ENCODE measurements at places on chromosomes 1 and 21.

GRCh38 chr1:226029568-226030225 lies 30.6 kb upstream of the SDE2 start:
- no peak for DNase-seq

DNA sequence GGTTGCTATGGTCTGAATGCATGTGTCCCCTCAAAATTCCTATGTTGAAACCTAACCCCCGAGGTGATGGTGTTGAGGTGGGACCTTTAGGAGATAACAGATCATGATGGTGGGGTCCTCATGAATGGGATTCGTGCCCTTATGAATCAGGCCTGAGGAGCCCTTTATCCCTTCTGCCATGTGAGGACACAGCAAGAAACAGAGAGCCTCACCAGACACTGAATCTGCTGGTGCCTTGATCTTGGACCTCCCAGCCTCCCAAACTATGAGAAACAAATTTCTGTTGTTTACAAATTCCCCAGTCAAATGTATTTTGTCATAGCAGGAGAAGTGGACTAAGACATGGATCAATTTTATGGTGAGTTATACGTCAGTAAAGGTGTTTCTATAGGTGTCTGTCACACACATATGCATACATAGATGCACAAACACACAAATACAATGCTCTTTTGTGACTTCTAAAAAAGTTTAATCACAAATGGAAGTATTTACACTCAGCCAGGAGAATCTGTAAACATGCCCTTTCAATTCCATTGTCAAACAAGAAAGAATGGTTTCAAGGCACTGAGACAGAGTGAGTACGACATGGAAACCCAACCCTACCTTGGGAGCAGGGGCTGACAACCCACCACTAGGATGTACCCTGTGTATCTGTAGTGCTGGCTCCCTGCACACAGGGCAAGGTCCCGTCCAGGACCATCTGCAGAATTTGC lies 5.5 kb upstream of the ETS2 start:
- no peak for DNase-seq

DNA sequence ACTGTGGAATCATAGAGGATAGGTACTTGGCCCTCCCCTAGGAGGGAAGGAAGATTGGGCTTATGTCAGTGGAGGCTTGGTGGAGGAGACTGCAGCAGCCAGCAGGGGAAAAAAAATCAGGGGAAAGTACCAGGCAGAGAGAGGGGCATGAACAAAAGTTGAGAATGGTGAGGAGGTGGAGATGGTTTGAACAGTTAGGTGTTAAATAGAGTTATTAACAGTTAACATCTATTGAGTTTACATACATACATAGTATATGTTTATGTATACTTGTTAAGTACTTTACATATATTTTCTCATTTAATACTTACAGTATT lies 136.5 kb upstream of the HNRNPU start:
- DNase-seq: no peak

DNA sequence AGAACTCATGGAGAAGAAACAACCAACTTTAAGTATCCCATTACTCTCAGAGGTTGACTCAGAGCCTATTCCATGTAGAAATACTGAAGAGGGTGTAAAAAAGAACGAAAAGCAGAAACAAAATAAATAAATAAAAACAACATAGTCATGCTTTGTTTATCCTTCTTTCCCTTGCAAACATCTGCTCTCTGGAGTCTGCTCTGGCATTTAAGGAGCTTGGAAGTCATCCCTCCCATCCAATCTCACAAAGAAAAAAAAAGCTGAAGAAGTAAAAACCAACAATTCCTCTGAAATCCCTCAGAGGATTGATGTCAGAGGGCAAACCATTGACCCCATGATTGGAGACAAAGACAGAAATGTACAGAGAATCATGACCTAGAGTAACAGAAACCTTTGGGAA lies 302.6 kb upstream of the GREM2 start:
- no peak for DNase-seq

GRCh38 chr1:149844101-149844500 lies 55.3 kb upstream of the BOLA1 start:
- no peak for DNase-seq

- DNase-seq: no peak
Measured at GRCh38 chr1:28646040-28646439, 2.4 kb upstream of the RNU11 start.

- DNase-seq: no peak
Measured at GRCh38 chr1:94265906-94266305, 28.5 kb upstream of the ARHGAP29 start.

DNA sequence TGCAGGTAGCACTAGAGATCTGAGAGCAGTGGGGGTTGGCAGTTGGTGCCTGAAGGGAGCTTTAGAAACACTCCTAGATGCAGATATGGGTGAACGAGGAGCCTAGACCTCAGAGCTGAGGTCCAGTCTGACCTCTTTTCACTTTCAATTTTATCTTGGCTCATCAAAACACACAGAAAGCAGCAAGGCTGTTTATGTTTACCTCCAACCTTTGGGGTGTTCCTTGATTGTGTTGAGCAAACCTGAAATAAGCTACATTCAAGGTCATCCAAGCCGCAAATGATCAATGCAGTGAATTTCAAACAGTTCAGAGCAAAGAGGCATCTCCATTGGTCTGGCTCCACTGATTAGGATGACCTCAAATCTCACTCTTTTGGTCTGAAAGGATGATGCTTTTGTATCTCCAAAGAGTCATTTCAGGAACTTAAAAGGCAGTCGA lies 1.3 kb downstream of the LY9 start:
- DNase-seq: no peak

DNA sequence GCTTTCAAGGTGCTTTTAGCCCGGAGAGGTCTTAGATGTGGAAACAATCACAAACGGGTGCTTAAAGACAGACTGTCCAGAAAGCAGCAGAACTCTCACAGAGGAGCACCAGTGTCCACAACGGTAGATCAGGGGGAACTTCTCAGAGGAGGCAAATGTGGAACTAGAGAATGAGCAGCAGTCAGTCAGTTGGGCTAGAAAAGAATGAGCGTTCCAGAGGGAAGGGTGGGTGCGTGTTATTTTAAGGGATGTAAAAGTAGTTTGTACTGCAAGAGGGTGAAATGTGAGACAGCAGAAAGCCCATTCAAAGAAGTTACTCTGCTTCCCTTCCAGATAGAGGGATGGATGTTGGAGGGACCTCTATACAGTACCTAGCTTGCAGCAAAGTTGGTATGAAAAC lies 30.9 kb downstream of the RGS5 start:
- DNase-seq: no peak

Measured in stimulated activated CD8-positive, alpha-beta memory T cell treated with anti-CD3 and anti-CD28 coated beads, Interleukin-15, amount 100 ng/mL, for 4 hours (primary cell).